ENCODE measurements at places on chromosomes 12 and 14. TPM values are rescaled to one million over a fixed set of nuclear protein-coding genes. Genes with fewer than 3 reads are reported as not detected.

The MIP gene
- not detected for total RNA-seq

The IGF1 gene
- 2.7 TPM for total RNA-seq

The SPTB gene
- total RNA-seq: not detected

The RHOJ gene
- 13.3 TPM for total RNA-seq

The FGF23 gene
- total RNA-seq: not detected

The FOXN4 gene
- total RNA-seq: not detected

The CEP128 gene
- total RNA-seq: 5.4 TPM

The SLC10A1 gene
- not detected for total RNA-seq

The TOMM20L gene
- not detected for total RNA-seq

The PPM1A gene
- total RNA-seq: 16.2 TPM

The PKP2 gene
- total RNA-seq: not detected

The SERPINA12 gene
- not detected for total RNA-seq

The SUDS3 gene
- 37.5 TPM for total RNA-seq

The HOXC9 gene
- total RNA-seq: 0.52 TPM

The KCNH5 gene
- total RNA-seq: 0.60 TPM

The SLC8A3 gene
- under 0.01 TPM for total RNA-seq

The COL2A1 gene
- total RNA-seq: not detected

The LRRC43 gene
- 1.6 TPM for total RNA-seq

The KRT7 gene
- 2.7 TPM for total RNA-seq

The GLT1D1 gene
- 0.09 TPM for total RNA-seq
